ENCODE measurements at places on chromosomes 7 and 10. TPM values are rescaled to one million over a fixed set of nuclear protein-coding genes. Genes with fewer than 3 reads are reported as not detected.

KCND2 gene
- 0.30 TPM for total RNA-seq

TLX1 gene
- total RNA-seq, result not detected

ICA1 gene
- total RNA-seq, result 14.6 TPM

SOSTDC1 gene
- total RNA-seq, result not detected

TMEM270 gene
- total RNA-seq, result 0.93 TPM

SH3PXD2A gene
- total RNA-seq, result 34.7 TPM

TMEM229A gene
- not detected for total RNA-seq

PARP12 gene
- total RNA-seq, result 21.7 TPM

COL1A2 gene
- 0.24 TPM for total RNA-seq

MEPCE gene
- total RNA-seq, result 59.2 TPM

ACSM6 gene
- not detected for total RNA-seq

CLRN3 gene
- not detected for total RNA-seq

FBXL13 gene
- total RNA-seq, result 0.64 TPM

CTAGE4 gene
- total RNA-seq, result not detected

MGMT gene
- 24.2 TPM for total RNA-seq

CYP2C8 gene
- not detected for total RNA-seq

IFIT2 gene
- 1.9 TPM for total RNA-seq

PHKG1 gene
- total RNA-seq, result not detected

FKBP6 gene
- not detected for total RNA-seq

PMS2 gene
- total RNA-seq, result 20.4 TPM

GLI3 gene
- 5.5 TPM for total RNA-seq

FAM237B gene
- total RNA-seq, result not detected

AS3MT gene
- 0.26 TPM for total RNA-seq

HYAL4 gene
- 0.05 TPM for total RNA-seq

ACTL6B gene
- total RNA-seq, result not detected

ABCA13 gene
- 1.0 TPM for total RNA-seq

SCD gene
- 113 TPM for total RNA-seq

Data from A375 (cell line).